ENCODE measurements at places on chromosomes 6 and 20.

GRCh38 chr6:32151863-32152768 is at the start of gene PRRT1:
Gene PRRT1 (minus strand): TSS chr6:32151939. CDS start chr6:32151827, 112 bp downstream.
- no peak for DNase-seq

GRCh38 chr20:7702141-7702540 is 238.1 kb downstream of the HAO1 start:
- DNase-seq, result peak; percentile 22

DNA sequence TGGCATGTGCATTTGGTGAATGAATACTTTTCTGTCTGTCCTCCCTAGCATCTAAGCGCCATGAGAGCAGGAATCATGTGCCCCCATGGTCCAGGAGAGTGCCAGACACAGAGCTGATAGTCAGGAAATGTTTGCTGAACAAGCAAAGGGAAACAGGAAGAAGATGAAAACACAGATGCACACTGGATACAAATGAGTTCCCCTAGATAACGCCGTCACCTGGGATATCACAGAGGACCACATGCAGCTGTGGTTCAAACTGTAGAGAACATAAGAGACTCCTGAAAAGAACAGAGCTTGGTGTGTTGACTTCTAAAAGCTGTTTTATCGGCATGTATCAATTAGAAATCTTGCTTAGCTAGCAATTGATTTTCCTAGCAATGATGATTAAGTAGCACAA is 293.7 kb downstream of the BTBD3 start:
- DNase-seq, result no peak

GRCh38 chr6:121349596-121349995 is 15.3 kb upstream of the TBC1D32 start:
- no peak for DNase-seq

- no peak for DNase-seq
Measured at GRCh38 chr20:49561806-49562205, 6.1 kb downstream of the PTGIS start.

DNA sequence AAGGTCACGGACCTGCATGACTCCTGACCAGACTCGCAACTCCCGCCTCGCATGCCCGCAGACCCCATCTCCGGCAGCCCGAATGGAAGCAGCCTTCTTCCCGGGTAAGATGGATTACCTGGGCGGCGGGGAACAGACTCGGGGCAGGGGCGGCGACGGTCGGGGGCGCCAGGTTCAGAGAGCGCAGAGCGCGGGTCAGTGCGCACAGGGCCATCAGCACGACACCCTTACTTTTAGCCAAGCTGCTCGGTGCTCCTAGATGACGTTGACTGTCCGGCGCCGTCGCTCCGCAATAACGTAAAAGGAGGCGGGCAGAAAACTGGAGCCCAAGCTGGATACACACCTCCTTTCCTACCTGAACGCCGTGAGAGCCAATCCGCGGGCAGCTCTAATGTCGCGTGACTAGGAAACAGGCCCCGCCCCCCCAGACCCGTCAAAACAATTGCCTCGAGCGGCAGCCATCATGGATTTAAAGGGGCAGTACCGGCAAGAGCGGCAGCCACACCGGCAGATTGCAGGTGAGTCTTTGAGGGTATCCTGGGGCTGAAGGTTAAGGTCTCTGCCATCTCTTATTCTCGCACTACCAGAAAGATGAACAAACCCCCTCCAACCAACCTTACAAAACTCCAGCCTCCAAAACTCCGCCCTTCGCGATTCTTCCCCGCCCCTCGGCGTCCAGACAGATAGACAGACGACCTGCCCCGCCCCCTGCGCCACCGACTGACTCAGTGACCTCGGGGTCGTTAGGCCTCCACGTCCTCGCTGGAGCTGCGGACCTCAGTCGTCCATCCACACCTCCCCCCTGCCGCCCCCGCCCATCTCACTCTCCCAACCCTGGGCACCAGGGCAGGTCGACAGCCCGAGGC is at the start of the genes KLC4 and MRPL2:
Gene KLC4 (plus strand): TSS at position 464 of the 866 bp plus-strand sequence. CDS start 1,705 bp downstream, outside the sequence.
Gene MRPL2 (minus strand): TSS at position 267 of the 866 bp plus-strand sequence. CDS start 53 bp downstream, at position 214.
- peak; percentile 99 for DNase-seq

GRCh38 chr6:30063315-30063714 is 2.2 kb downstream of the POLR1H start:
- no peak for DNase-seq

DNA sequence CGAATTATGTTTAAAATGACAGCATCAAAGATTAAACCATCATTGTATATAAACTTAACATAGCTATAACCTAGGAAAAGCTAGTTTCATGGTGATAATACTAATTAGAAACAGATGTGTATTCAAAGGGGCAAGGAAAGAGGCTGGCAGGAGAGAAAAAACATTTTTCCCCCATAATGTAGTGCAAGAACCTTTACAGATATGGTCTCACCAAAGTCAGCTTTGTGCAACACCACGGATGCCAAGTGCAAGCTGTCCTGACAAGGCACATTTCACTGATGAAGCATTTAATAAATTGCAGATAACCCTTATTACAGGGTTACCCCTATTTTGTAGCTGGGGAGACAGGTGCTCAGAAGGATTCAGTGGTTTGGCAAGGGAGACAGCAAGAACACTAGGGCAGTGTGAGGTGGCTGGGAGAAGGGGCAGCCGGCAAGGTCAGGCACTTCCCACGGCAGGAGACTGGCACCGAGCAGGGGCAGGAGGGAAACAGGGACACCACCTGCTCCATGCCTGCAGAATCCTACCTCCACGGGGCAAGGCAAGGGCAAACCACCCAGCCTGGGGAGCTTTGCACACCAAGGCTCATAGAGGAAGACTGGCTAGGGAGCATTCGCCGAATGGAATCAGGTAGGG is 6.5 kb downstream of the RPS6KA2 start:
- no peak for DNase-seq

DNA sequence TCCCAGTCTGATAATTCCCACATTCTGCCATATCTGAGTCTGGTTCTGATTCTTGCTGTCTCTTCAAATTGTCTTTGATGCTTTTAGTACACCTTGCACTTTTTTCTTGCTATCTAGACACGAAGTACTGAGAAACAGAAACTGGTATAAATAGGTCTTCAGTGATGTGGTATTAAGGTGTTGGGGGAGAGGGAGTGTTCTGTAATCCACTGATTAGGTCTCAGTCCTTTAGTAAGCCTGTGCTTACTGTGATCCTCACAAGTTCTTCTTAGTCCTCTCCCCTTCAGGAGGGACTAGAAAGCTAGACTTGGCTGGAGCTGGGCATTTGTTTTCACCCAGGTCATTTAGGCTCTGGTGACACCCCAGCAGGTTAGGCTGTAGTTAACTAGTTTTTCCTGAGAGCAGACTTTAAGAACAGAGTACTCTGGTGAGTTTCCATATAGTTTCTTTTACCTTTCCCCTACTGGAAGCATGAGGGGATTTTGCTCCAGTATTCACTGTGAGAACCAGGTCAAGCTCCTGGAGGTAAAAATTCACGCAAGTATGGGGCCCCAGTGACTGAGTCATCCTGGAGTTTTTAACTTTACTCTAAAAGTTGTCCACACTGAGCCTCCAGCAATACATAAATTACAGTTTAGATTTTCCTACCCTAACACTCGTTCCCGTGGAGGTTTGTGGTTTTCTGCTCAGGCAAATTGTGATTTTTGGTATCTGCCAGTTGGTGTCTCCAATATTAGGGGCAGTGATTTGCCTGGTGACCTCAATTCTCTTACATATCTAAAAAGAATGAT is 154.6 kb downstream of the CDKAL1 start:
- DNase-seq, result no peak

- DNase-seq, result no peak
Measured at GRCh38 chr6:14601490-14601889, 483.9 kb downstream of the CD83 start.

DNA sequence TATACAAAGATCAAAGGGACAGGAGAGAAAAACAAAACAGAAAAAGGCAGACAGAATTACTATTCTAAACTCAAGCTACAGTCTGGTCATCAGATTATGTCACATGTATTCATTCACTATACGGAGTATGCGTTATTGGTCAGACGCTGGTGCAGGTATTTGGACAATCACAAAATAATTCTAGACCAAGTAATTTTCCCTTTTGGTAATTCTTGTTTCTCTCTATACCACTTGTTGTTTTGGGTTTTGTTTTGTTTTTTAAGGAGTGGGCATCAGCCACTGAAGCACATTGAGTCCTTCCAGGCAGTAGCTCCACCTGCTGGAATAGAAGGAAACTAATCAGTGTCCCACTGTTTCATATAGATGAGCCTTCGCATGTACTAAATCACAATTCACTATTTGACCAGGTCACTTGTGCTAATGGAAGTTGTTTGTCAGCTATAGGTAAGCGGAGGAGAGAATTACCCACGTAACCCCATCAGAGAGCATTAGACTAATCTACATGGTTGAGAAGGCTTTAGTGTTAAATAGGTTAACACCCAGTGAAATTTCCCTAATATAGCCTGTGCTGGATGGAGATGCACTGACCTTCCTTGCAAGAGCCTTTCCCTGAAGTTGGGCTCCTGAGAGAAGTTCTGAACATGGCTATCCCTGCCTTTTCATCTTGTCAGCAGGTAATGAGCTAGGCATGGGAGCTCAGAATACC is 77.9 kb downstream of the TNFAIP3 start:
- peak; percentile 57 for DNase-seq

- DNase-seq, result peak; percentile 48
Measured at GRCh38 chr6:5054245-5054873, 30.8 kb upstream of the PPP1R3G start.

DNA sequence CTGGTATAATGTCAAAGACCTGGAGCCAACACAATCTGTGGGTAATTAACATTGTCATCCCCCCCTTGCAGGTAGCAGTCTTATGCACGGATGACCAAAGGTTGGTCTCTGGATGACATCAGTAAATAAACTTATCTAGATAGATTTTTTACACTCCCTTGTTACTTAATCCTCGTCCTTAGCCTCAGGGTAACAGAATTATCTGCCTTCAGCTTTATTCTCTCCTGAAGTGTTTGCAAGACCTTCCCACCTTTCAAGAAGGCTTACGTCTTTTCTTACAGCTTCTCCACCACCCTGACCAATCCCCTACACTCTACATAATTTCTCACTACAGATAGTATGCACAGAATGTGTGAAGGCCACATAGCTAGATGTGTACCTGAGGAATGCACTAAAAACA is 434.8 kb upstream of the HTR1E start:
- no peak for DNase-seq

DNA sequence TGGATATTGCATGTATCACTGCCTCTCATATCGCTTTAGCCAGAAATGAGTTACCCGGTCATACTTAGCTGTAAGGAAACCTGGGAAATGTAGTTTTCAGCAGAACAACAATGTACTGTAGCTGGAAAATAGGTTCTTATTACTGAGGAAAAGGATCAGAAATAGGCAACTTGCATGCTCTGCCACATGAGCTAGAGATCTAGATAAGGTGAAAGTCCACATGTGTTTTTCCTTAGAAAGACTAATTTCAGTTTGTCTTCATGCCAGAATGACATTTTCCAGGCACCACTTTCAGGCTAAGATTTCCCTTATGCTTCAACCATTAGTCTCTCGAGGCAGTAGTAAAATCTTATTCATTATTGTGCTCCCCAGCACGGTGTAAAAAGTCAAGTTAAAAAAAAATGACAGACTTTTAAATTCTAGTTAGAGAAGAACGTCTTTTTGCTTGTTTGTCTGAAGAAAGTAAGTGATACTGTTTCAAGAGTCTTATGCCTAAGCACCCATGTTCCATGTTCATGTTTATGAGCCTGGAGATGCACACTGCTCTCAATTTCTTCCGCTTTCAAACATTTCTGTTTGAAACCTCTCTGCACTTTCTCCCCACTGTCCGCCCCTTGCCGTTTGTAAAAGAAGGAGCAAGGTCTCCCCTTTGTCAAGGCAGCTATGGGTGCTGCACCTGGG is 67.6 kb downstream of the ZNF831 start:
- no peak for DNase-seq

Measured in cardiac muscle cell (in vitro differentiated cells and primary cell).